ENCODE measurements at places on chromosomes 12 and 14.
A peak's percentile ranks its signal among the peaks of the same experiment; 100 is the strongest.

- no peak overlapping the region for H3K4me3 ChIP-seq
- DNase-seq = no peak
- H3K4me1 ChIP-seq = no peaks in the 10 kb centered on the region
- H3K36me3 ChIP-seq = no peaks in the 10 kb centered on the region
- H3K27me3 ChIP-seq = peaks cover 20% of the 10 kb centered on the region
- H3K27ac ChIP-seq = no peak overlapping the region
Measured at GRCh38 chr12:76927170-76927784, 48.5 kb upstream of the CSRP2 start.

GRCh38 chr12:54033106-54033979 lies 493 bp downstream of the HOXC5 start:
- H3K36me3 ChIP-seq = peaks cover 22% of the 10 kb centered on the region
- peak; percentile 32 for DNase-seq
- peaks cover 23% of the 10 kb centered on the region for H3K4me1 ChIP-seq
- H3K27me3 ChIP-seq = peaks cover 100% of the 10 kb centered on the region
- no peak overlapping the region for H3K27ac ChIP-seq

GRCh38 chr14:31265701-31266398 lies 58.3 kb upstream of the HECTD1 start:
- H3K27me3 ChIP-seq = no peaks in the 10 kb centered on the region
- no peaks in the 10 kb centered on the region for H3K36me3 ChIP-seq
- H3K4me3 ChIP-seq = no peak overlapping the region
- peaks cover 15% of the 10 kb centered on the region for H3K4me1 ChIP-seq

DNA sequence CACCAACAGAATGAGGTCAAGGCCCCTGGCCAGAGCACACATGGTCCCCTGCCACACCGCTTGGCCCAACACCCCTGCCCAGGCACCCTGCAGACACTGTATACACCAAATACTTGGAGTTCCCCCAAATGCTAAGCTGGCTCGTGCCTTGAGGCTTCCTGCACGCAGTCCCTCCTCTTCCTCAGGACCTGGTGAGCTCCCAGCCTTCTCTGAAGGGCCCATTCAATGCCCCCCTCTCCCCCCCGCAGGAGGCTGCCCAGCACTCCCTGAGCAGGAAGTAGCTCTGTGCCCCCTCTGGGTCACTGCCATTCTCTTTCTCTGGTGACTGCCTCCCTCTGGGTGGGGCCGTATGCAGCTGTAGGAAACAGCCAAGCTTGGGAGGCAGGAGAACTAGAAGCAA lies 75.3 kb downstream of the ITPK1 start:
- peaks cover 43% of the 10 kb centered on the region for H3K4me1 ChIP-seq
- H3K27ac ChIP-seq = peak overlapping the region; percentile 72
- no peaks in the 10 kb centered on the region for H3K36me3 ChIP-seq
- no peaks in the 10 kb centered on the region for H3K27me3 ChIP-seq
- no peak overlapping the region for H3K4me3 ChIP-seq
